Activated T-cell treated with anti-CD3 and anti-CD28 coated beads, Interleukin-2, amount 50 U/mL, for 72 hours (primary cell): ENCODE measurements at places on chromosomes 11 and 22.

GRCh38 chr22:40325315-40325714 is 21.0 kb upstream of the ADSL start:
- peak; percentile 90 for DNase-seq

- DNase-seq: peak; percentile 37
These were observed 77.4 kb upstream of the WNT7B start for GRCh38 chr22:46054091-46055073.

DNA sequence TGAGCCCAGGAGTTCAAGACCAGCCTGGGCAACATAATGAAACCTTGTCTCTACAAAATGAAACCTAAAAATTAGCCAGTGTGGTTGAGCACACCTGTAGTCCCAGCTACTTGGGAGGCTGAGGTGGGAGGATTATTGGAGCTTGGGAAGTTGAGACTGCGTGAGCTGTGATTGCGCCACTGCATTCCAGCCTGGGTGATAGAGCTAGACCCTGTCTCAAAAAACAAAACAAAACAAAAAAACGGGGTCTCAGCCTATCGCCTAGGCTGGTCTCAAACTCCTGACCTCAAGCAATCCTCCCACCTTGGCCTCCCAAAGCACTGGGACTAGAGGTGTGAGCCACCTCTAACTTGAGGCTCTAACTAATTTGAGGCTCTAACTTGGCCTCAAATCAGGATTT is 13.6 kb downstream of the PPIL2 start:
- DNase-seq: no peak

DNA sequence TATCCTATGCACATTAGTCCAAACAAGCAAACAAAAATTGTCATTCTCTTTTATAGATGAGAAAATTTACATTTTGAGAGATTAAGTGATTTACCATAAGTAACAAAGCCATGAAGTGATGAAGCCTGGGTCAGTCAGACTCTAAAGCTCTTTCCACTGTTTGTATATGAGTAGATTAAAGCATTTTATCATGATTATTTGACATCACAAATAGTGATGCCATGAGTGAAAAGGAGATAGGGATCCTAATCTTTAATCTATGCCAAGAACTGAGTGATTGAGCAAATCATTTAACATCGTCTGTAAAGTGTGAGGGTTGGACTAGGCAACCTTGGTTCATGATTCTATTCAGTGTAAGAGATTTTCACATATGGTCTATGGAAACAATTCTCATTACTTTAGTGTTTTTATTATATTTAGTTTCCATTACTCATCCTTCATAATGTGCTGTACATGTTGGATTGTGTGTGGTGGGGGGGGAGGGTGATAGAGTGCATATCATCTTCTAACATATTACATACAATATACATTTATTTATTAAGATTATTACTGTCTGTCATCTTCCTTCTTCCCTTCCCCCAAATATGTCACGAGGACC is 50.7 kb downstream of the ARHGEF12 start:
- DNase-seq: no peak

DNA sequence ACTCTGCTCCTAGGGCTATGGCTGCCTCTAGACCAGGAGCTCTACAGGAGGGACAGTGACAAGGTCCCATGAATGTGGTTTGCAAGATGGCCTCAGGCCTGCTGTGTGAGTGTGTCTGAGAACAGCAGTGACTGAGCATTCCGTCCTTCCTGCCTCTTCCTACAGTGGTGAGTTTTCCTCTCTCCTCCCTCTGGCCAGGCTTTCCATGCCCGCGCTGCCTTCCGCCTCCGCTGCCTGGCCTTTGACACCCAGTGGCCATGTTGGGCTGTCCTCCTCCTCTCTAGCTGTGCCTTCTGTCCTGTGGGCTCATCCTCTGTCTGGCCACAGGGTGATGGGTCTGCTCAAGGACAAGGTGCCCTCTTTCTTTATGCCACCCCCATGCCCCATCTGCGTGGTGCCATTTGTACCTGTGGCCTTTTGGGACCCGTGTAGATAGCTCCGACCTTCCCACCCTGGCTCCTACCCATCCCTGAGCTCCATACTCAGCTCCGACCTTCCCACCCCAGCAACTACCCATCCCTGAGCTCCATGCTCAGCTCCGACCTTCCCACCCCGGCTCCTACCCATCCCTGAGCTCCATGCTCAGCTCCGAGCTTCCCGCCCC is 970.4 kb downstream of the BRD1 start:
- DNase-seq: no peak

DNA sequence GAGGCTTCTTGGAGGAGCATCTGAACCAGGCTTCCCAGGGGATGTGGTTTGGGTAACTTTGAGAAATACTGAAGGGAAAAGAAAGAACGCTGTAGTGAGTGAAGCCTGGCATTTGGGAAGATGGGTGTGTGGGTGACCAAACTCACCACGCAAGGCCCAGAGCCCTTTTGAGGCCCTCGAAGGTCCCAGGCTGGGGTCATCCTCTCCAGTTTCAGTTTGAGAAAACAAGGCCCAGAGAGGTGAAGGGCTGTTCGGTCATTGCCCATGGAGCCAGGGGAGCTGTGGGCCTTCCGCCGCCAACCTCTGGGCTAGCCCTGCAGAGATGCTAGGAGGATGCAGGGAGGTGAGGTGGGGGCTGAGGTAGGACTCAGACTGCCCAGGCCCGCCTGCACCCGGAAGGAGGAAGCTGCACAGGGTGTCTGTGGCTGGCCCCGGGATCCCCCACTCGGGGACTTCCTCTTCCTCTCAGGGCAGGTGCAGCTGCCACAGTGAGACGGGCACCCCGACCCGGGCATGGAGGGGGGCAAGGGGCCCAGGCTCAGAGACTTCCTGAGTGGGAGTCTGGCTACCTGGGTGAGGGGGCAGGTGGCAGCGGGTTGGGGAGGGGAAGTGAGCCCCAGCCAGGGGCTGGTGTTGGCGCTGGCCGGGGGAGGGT is at the start of gene CCDC88B:
TSS of gene CCDC88B (plus strand) at position 451 of the 655 bp plus-strand sequence. CDS start at position 514, 63 bp downstream.
- DNase-seq: peak; percentile 89

GRCh38 chr11:67053896-67054329 is 2.7 kb upstream of the RHOD start:
- peak; percentile 60 for DNase-seq

GRCh38 chr22:30265823-30266444 is 717 bp downstream of the OSM start:
- DNase-seq: peak; percentile 88

GRCh38 chr22:29738118-29738815 is 18.5 kb downstream of the CABP7 start:
- DNase-seq: no peak

DNA sequence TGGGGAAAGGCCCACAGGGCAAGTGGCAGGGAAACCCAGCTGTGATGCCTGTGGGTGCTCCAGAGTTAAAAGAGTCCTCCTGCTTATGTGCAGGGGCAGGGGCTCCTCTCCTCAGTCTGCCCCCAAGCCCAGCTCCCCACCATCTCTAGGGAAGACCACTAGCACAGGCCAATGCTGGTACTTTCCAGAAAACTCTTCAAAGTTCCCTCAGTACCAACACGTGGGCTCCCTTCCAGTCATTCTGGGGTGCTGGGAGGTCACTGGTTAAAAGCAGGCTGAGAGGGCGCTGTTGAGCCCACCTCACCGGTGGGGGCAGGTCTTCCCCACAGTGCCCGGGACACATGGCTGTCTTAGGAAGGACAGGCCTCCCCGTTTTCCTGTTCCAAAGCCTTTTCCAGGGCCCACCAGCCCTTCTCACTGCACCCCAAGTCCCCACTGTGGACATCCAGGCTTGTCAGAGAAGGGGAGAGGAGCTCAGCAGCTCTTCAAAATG is 154.6 kb downstream of the TRIM29 start:
- DNase-seq: no peak

DNA sequence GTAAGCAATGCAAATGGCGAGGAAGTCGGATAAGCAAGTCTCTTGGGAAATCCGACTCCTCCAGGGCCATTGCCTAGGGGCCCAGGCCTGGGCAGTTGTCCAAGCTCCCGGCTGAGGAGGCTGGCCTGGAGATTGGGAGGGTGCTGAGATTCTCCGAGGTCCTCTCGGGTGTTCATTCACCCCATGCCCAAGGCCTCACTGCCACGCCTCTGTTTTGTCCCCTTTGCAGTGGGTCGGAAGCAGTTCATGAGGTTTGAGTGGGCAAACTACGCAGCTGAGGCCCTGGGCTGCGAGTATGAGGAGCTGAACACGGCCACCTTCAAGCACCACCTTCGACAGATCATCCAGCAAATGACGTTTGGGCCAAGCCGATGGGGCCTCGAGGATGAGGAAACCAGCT is 81.3 kb downstream of the MYO18B start:
- no peak for DNase-seq

GRCh38 chr22:50677493-50678217 is 5.0 kb downstream of the SHANK3 start:
- DNase-seq: no peak

DNA sequence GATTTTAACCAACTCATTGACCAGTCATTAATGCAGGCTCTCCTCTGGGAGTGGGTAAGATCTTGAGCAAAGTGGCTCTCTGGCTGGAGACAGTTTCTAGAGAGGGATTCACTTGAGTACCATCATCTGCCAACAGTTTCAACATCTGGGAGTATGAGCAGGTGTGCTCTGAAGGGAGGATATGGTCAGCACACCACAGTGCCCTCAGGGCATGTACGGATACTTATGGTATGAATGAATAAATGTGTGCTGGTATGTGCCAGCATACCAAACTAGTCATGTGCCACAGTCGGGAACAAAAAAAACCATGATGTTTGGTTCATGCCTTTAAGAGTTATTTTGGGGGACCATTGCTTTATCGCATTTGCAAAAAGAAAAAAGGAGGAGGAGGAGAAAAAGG is 1197.5 kb upstream of the TENM4 start:
- no peak for DNase-seq

- DNase-seq: no peak
These were observed 16.2 kb downstream of the MADD start for GRCh38 chr11:47285969-47286770.

- no peak for DNase-seq
These were observed 61.4 kb upstream of the SYT13 start for GRCh38 chr11:45347348-45348082.

DNA sequence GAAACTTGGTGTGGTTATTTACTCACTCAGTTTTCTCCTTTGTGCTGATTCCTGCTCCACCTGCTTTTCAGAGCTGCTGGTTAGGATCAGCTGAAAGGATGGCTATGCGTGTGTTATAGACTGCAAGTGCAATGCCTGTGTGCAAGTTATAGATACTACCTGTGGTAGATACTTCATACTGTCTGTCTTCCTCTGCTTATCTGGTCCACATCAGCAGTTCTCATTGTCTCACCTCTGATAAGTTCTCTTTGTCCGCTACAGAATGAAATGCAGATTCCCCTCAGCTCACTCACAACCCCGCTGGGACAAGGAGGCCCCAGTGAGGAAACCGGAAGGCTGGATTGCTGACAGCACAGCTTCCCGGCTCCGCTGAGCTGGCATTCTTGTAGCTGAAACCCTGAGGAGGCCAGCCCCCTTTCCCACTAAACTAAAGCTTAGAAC is 37.5 kb upstream of the LYVE1 start:
- no peak for DNase-seq

DNA sequence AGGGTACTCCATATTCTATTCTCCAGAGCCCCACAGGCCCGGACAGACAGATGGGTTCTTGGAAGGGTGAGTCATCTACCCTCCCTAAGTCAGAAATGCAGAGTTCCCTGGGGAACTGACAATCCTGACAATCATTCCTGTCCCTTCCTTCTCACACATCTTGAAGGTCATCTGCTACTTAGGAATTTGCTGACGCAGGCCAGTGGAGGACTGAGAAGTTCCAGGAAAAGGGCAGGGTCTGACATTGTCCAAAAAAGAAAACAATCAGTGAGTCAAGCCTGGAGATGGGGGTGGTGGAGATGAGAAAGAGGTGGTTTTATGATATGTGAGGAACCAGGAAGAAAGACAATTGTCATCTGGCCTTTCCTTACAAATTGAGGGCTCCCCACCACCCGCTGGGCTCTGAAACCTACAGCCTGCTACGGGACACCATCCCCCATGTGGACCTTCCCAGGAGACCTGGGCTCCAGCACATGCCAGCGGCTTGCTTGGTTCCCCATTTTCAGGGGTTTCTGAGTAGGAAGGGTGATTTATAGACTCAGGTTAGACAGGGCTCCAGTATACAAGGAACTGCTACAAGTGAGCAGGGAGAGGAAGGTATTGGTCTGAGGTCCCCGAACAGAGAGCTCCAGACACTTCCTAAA is 12.9 kb downstream of the CD59 start:
- no peak for DNase-seq

GRCh38 chr11:79352349-79352703 is 88.5 kb downstream of the TENM4 start:
- no peak for DNase-seq

DNA sequence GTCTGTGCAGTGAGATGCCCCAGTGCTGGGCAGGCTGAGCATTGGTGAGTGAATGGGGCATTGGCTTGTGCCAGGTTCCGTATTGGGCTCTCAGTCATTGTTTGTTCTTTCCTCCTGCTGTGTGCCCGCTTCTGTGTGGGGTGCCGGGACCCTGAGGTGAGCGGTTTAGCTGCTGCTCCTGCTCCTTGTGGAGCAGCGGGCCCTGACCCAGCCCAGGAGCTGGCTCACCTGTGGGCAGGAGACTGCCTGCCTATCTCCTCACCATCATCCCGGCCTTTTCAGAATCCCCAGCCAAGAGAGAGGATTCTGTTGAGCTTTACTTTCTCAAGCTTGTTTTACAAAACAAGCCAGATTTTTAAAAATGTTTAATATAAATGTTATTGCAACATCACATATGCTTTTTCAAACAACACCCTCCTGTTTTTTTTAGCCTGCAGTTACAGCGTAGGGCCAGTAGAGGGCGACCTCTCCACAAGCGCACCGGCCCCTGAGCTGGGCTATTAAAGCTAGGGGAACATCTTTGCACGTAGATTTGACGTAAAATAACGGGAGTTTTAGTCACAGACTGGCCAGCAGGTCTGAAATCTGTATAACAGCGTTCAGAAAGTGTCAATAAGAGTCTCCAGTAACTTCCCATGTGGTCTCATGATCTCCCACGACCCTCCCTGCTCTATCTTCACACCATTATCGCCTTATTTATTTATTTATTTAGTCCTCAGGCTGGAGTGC is 25.1 kb upstream of the RELT start:
- DNase-seq: peak; percentile 63

DNA sequence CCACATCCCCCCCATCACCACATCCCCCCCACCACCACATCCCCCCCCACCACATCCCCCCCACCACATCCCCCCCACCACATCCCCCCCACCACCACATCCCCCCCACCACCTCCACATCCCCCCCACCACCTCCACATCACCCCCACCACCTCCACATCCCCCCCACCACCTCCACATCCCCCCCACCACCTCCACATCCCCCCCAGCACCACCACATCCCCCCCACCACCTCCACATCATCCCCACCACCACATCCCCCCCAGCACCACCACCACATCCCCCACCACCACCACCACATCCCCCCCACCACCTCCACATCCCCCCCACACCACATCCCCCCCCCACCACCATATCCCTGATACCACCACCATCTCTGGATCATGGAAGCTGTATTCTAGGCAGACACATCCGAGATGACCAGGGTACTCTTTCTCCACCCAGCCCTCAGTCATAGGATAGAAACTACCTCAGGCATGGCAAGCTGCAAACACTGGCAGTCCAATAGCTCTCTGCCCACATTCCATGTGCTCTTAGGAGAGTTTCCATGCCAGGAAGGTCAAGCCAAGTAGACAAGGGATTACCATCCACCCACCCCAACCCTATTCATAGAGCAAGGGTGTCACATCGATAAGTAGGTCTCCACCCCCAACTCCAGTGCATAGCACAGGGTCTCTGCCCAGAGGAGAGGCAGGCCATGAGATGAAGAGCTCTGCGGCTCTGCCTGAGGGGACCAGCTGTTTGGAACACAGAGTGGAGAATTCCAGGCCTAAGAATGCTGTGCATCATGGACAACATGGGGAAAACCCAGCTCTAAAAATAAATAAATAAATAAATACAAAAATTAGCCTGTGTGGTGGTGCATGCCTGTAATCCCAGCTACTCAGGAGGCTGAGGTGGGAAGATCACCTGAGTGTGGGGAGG is 33.0 kb upstream of the TEAD1 start:
- no peak for DNase-seq

- no peak for DNase-seq
These were observed 216.3 kb upstream of the MTNR1B start for GRCh38 chr11:92753161-92753560.
